ENCODE measurements at places on chromosomes 4 and X.
A peak's percentile ranks its signal among the peaks of the same experiment; 100 is the strongest.

- no peaks in the 10 kb centered on the region for H3K36me3 ChIP-seq
- no peak overlapping the region for H3K27ac ChIP-seq
- no peak for DNase-seq
- H3K4me3 ChIP-seq: no peak overlapping the region
- H3K27me3 ChIP-seq: no peaks in the 10 kb centered on the region
These were observed 69.8 kb upstream of the FAT4 start for GRCh38 chr4:125244848-125245450.

GRCh38 chrX:32741910-32742309 lies 469.4 kb downstream of the DMD start:
- no peaks in the 10 kb centered on the region for H3K36me3 ChIP-seq
- no peak overlapping the region for H3K4me3 ChIP-seq
- H3K4me1 ChIP-seq: no peaks in the 10 kb centered on the region
- H3K27me3 ChIP-seq: no peaks in the 10 kb centered on the region

DNA sequence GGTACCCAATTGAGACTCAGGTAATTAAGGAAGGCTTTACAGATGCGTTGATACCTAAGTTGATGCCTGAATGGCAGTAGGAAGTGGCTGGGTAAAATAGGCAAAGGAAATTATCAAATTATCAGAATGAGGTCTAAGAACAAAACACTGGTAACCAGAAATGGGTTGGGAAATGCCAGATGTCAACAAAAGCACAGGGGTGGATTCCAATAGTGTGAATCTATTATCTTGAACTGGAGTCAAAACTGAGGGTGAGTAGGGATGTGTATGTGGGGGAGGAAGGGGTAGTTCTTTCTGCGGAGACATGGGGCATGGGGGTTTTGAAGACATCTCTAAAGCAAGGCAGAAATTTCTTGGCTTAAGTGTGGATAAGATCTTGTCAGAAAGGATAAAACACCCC lies 16.0 kb upstream of the SEPTIN6 start:
- H3K36me3 ChIP-seq: no peaks in the 10 kb centered on the region
- no peak overlapping the region for H3K27ac ChIP-seq
- H3K4me3 ChIP-seq: no peak overlapping the region
- H3K27me3 ChIP-seq: no peaks in the 10 kb centered on the region
- no peaks in the 10 kb centered on the region for H3K4me1 ChIP-seq

GRCh38 chrX:97358941-97359340 lies 475.2 kb downstream of the RPA4 start:
- H3K4me3 ChIP-seq: no peak overlapping the region
- H3K4me1 ChIP-seq: no peaks in the 10 kb centered on the region
- no peaks in the 10 kb centered on the region for H3K27me3 ChIP-seq
- no peaks in the 10 kb centered on the region for H3K36me3 ChIP-seq

- H3K4me3 ChIP-seq: no peak overlapping the region
- no peaks in the 10 kb centered on the region for H3K4me1 ChIP-seq
- no peaks in the 10 kb centered on the region for H3K36me3 ChIP-seq
- no peaks in the 10 kb centered on the region for H3K27me3 ChIP-seq
- no peak for DNase-seq
- no peak overlapping the region for H3K27ac ChIP-seq
These were observed 265.3 kb downstream of the ZNF674 start for GRCh38 chrX:46279925-46280313.

GRCh38 chr4:115851918-115852766 lies 738.7 kb upstream of the NDST4 start:
- no peak overlapping the region for H3K4me3 ChIP-seq
- no peaks in the 10 kb centered on the region for H3K36me3 ChIP-seq
- DNase-seq: peak; percentile 23
- no peak overlapping the region for H3K27ac ChIP-seq

GRCh38 chrX:130543603-130544325 lies 142.0 kb downstream of the RBMX2 start:
- H3K4me1 ChIP-seq: no peaks in the 10 kb centered on the region
- DNase-seq: no peak
- no peaks in the 10 kb centered on the region for H3K36me3 ChIP-seq
- no peak overlapping the region for H3K4me3 ChIP-seq

- H3K36me3 ChIP-seq: no peaks in the 10 kb centered on the region
- no peaks in the 10 kb centered on the region for H3K4me1 ChIP-seq
- peaks cover 13% of the 10 kb centered on the region for H3K27me3 ChIP-seq
- no peak for DNase-seq
- no peak overlapping the region for H3K4me3 ChIP-seq
These were observed 4.2 kb downstream of the PAK3 start for GRCh38 chrX:111100191-111100590.

DNA sequence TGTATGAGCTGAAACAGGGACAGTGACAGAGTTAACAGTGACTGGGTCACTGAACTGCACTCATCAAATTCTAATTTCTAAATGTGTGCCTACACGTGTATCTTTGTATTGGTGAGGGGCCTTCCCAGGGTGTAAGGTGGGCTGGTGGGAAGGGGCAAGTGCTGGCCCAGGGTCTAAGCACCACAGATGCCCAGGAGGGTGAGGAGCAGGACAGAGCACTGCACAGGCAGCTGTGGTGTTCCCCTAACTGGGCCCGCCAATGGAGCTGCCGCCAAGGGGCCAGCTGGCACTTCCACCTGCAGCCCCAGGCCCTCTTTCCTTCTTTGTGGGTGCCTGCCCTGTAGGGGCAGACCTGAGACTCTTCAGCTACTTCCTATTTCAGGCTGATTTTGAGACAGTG lies 349.9 kb downstream of the ARHGAP10 start:
- no peak overlapping the region for H3K27ac ChIP-seq
- no peak overlapping the region for H3K4me3 ChIP-seq
- no peak for DNase-seq

DNA sequence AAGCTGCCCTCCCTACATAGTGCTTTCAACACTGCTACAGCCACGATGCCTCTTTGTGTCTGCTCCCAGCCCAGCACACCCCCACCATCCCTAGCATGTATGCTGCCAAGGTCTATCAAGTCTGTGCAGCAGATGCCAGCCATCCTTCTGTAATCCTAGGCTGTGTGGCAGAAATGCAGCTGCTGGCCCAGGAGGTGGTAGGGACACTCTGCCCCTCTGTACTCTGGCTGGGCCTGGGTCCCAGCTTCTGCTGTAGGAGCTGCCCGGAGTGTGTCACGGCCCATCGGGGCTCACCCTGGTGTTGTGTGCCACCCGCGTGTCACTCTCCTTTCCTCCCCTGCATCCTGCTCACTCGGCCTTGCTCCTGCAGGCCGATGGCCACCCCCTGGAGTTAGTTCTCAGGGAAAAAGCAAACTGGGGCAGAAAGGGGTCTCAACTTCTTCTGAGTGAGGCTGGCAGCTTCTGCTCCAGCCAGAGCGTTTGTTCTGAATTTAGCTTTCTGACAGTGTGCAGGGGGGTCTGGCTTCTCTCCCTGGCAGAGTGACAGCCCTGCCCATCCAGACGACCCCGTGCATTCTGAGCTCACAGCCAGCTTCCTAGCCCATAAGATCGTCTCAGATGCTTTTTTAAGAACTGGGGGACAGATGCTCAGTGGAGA lies 22.7 kb downstream of the PSAPL1 start:
- no peaks in the 10 kb centered on the region for H3K4me1 ChIP-seq
- H3K27ac ChIP-seq: no peak overlapping the region
- DNase-seq: no peak
- H3K4me3 ChIP-seq: no peak overlapping the region

DNA sequence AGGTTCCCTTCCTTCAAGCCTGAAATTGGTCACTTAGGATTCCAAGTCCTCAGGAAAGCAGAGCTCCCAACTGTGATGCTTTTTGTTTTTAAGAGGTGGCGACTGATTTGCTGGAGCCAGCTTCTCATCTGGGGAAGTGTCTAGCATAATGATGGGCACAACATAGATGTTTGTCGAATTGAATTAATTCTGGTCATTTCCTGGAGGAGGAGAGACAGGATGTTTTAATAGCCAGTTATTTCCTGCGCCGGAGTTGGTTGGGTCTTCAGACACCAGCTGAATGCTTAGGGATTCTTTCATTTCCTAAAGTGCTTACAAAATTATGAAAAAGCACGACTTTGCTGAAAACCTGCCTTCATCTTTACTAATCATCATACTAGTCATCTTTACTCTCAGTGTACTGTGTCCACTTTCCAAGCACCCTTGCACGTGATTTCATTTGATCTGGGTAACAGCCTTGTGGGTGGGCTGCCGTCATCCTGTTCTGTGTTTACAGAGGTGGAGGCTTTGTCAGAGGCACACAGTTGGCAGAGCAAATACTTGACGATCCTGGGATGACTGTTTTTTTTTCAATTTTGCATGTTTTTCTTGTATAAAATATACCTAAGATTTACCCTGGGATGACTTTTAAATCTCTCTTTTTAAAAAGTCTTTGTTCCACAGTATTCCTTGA lies 49.5 kb downstream of the RGS12 start:
- H3K27me3 ChIP-seq: no peaks in the 10 kb centered on the region
- H3K27ac ChIP-seq: no peak overlapping the region
- peaks cover 11% of the 10 kb centered on the region for H3K36me3 ChIP-seq
- DNase-seq: no peak
- no peaks in the 10 kb centered on the region for H3K4me1 ChIP-seq
- H3K4me3 ChIP-seq: no peak overlapping the region

- no peaks in the 10 kb centered on the region for H3K27me3 ChIP-seq
- no peaks in the 10 kb centered on the region for H3K36me3 ChIP-seq
These were observed 52.1 kb downstream of the HTR2C start for GRCh38 chrX:114635986-114636385.

DNA sequence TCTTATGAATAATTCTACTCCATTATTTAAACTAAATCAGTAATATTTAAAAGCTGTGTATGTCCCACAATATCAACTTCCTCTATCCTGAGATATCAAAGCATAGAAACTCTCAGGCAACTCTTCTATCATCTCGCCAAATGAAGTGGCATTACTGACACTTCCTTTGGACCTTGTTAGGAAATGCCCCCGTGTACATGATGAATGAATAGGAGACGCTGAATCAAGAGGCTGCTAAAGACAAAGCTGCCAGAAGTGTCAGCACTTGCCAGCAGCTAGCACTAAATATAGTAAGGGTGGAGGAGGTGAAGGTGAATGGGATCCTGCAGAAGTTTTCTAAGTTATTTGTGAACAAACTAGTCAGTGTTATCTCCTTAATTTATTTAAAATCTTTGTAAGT lies 99.5 kb upstream of the BLTP1 start:
- no peaks in the 10 kb centered on the region for H3K27me3 ChIP-seq
- no peak overlapping the region for H3K27ac ChIP-seq
- H3K4me1 ChIP-seq: no peaks in the 10 kb centered on the region
- no peaks in the 10 kb centered on the region for H3K36me3 ChIP-seq
- DNase-seq: no peak
- no peak overlapping the region for H3K4me3 ChIP-seq
